Suppressor macrophage treated with lipopolysaccharide for 4 hours (primary cell): ENCODE measurements at places on chromosomes 3 and 15.

DNA sequence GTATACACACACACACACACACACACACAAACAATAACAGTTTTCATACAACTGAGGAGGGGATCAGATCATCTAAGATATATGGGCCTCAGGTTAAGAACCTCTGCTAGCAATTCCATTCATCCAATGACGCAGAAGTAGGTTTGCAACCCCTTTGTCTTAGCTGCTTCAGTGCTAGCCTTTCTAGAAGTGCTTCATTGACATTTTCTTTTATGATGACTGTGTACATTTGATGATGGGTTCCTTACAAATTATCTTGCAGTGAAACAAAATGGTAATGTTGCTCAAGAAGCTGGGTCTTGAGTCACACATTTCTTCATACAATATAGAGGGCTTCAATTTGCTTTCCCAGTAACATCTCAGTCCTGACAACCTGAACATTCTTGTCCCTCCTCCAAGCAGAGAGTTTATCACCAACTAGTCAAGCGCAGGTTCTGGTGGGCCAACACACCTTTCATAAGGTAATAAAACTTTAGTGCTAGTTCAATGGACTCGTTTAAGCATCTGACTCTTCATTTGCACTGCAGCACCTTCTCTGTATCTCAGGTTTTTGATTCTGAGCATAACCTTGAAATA is 269.5 kb downstream of the CNTN3 start:
- no peak for DNase-seq

DNA sequence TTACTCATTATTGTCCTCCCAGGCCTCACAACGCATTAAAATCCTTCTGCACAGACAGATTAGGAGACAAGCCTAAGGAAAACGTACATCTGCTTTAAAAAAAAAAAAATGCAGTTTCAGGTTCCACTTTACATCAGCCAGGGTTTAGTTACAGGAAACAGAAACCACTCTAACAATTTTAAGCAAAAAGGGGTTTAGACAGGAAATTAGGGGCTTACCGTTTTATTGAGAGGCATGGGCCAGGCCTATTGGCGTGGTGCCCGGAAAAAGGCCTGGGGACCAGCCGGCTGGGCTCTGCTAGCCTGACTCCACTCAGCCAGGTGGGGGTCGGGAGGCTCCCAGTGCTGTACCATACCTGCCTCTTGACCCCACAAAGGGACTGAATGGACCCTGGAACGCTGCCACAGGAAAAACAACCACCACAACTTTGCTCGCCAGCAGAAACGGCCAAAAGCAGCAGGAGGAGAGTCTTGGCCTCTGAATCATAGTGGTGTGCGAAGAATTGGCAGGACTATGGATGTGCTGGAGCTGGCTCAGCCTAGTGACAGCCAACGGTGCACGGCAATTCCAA is 124.3 kb downstream of the CHSY1 start:
- peak; percentile 72 for DNase-seq

DNA sequence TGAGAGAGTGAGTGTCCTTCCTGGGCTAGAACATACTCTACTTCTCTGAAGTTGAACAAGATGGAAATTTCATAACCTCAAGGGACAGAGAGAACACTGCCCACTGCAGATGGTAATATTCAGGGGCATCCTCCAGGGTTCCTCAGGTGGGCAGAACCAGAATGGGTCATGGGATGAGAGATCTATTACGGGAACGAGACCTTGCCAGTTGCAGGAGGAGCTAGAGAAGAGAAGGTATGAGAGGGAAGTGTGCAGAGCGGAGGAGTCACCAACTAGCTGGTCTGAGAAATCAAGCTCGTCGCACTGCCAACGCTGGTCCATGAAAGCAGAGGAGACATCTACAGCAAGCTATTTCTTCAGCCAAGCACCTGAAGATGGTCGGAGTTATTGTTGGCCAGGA is 184.7 kb downstream of the TJP1 start:
- no peak for DNase-seq

DNA sequence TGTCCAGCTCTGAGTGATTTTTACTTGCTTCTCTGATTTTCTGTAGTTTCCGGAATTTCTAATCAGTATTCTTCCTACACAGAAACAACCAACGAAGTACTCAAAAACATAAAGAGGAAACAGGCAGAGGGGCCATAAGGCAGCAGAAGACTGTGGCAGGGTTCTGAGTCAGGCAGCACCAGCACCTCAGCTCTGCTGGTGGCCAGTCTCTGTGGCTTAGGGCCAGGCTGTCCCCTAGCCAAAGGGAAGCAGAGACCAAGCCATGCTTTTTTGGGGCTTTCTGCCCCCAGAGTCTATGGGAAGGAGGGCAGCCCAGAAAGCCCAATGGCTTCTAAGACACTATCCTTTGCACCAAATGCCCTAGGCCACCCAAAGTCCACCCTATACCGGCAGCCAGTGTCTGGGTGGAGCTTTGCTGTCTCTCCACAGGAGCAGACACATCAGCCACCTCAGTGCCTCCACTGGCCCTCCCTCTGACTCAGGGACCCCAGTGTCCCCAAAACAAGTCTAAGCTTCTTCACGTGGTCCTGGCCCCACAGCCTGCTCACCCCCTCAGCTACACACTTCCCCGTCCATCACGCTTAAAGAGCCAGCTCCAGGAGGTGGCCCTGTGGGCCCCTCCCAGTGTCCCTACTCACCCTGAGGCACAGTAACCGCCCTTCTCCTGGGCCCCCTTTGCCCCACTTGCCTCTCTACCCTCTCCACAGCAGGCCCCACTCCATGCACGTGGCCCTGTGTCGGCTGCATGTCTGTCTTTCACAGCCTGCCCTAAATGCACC is 46.2 kb downstream of the CCDC12 start:
- DNase-seq = peak; percentile 87

- no peak for DNase-seq
Measured at GRCh38 chr15:56252386-56252785, 8.7 kb upstream of the RFX7 start.

GRCh38 chr3:174251681-174252080 is 607.5 kb upstream of the NAALADL2 start:
- DNase-seq = no peak

- DNase-seq = no peak
Measured at GRCh38 chr15:77209221-77209620, 138.3 kb upstream of the TSPAN3 start.

GRCh38 chr3:187507905-187508304 is 139.7 kb downstream of the RTP4 start:
- no peak for DNase-seq

GRCh38 chr3:100099621-100100020 is 14.7 kb downstream of the FILIP1L start:
- DNase-seq = no peak

- DNase-seq = peak; percentile 16
Measured at GRCh38 chr3:157404381-157404780, 32.3 kb upstream of the PTX3 start.

DNA sequence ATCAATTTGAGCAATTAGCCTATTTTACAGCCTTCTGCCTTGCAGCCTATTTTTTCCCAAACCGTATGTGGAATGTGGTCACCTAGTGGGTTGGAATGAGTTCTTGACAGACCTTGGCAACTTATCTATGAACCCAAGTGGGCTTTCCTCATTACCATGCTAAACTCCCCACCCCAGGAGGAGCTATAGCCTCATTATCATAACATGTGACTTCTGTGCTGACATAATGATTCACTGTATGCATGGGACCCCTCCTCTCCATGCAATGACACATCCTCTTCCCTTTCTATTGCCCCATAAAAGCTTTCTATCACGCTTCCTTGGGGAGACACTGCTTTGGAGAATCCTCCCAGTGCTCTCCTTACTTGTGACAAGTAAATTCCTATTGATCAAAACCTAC is 83.5 kb upstream of the FHIT start:
- DNase-seq = no peak

GRCh38 chr15:101651554-101652097 is 555 bp downstream of the TM2D3 start:
- no peak for DNase-seq

DNA sequence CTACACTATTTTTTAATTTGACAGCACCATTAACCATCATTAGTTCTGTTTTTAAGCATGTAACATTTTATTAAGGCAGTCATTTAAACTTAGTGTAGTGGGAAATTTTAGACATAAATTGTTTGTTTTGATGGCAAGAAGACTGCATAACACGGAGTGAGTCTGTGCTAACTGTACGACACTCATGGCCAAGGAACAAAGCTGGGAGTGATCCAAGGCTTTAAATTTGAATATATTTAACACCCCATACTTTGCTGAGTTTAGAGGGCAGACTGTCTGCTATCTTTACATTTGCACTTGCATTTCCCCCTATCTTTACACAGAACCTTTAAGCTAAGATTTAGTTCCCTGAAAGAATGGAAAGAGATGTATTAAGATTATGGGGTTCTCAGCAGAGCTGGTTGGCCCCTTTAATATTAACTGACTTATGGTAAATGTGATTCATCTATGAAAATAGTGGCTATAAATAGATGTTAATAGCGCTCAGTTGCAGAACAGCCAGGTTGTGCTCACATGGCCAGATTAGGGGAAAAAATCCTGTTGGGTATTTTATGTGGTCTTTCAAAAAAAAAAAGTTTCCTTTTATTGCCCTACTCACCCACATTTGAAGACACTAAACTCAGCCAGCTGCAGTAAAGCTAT is 120.7 kb downstream of the CMSS1 start:
- no peak for DNase-seq

- no peak for DNase-seq
Measured at GRCh38 chr15:66298803-66299251, 5.5 kb downstream of the DIS3L start.

DNA sequence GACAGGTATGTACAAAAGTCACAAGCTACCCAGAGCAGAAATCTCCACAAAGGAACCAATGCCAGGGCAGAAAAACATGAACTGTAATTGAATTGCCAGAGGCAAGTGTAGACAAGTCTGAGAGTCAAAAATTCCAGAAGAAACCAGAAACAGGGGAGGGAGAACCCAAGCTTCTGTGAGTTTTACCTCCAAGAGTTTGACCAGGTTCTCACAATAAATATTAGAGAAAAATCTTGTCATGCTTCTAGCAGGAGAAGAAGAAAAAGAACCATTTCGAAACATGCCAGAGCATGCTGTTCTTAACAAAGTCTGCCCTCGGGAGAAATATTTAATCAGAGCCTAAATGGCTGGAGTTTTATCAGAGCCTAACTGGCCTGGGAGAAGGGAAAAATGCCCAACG is 32.5 kb upstream of the AP3B2 start:
- no peak for DNase-seq

DNA sequence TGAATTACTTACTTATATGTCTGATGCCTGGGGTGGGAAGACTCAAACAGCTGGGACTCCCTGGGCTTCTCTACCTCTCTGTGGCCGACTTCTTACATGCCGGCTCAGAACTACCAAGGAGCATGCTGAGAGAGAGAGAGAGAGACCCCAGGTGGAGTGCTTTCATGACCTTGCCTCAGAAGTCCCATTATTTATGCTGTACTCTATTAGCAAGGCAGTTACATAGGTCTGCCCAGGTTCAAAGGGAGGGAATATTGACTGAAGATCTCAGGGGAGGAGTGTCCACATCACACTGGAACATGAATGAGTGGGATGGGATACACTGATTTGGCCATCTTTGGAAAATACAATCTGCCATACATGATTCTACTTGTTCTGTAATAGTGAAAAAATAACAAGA is 16.2 kb downstream of the CCDC32 start:
- no peak for DNase-seq

DNA sequence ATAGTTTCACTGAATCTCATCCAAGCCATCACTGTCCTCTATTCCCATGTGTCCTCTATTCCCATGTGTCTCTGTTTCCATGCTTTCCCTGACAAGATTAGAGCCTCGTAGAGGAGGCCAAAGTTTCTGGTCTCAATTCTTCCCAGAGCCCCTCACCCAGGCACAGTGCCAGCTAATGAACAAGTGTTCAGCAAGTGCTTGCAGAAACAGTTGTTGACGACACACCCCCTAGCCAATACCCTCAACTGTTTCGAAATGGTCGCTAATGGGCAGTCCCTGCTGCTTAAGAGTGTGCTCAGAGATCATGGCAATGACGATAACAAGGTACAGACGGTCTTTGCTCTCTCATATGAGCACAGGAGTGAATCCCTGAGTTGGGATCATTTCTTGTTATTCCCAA is 73.4 kb downstream of the FAM174B start:
- DNase-seq = no peak

- peak; percentile 6 for DNase-seq
Measured at GRCh38 chr3:169146866-169147237, 516.7 kb downstream of the MECOM start.

DNA sequence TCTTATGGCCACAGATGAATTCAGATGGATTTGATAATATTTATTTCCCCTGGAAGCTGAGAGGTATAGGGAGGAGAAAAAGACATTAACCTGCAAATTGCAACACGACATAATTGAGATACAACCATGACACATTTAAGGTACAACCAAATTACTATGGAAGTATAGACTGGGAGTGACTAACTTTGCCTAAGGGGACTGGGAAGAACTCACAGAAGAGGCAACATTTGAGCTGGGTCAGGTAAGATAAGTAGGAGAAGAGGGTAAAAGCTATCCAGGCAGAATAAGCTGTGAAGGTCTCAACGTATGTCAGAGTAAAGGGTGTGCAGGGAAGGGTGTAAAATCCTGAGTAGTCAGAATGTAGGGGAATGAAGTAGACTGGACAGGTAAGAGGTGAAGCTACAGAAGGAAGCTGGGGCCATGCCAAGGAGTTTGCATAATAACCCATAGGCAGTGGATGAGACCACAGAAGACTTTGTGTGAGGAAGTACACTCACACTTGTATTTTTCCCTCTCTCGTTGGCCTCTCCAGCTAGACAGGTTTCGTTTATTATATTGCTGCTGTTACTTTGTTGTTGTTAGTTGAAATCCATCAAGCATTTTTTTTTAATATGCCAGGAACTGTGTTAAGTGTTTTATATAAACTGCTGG is 28.0 kb upstream of the PTX3 start:
- no peak for DNase-seq

- DNase-seq = no peak
Measured at GRCh38 chr3:16960125-16960524, 75.4 kb downstream of the PLCL2 start.

- no peak for DNase-seq
Measured at GRCh38 chr3:13715167-13715954, 164.5 kb downstream of the WNT7A start.

- DNase-seq = no peak
Measured at GRCh38 chr3:189308608-189309007, 136.8 kb downstream of the TPRG1 start.

DNA sequence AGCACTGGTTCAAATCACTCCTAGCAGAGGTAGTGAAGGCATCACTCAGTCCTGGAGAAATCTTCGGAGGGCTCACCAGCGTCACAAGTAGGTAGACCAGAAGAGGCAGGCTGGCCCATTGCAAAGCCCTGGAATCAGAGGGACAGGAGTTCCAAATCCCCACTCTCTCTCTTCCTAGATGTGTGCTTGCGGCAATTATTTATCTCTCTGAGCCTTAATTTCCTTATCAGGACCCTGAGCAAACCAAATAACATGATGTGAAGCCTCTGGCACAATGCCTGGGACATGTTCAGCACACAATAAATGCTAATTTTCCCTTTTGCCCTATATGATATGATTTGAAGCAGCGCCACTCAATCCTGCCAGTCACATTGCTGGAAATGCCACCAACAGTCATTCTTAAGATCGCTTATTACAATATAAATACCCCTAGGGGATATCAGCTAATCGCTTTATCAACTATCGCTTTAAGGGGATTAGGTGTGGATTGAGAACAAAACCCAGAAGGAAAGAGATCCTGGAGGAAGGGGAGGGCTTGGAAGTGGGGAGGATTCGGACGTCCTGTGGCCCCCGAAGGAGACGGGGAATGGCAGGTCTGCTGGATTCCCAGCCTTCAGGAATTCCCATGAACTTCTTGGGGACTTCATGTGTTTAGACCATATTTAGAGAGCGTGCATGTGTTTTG is 59.5 kb upstream of the TSEN2 start:
- DNase-seq = no peak
